ENCODE measurements at places on chromosomes 3 and 15.

DNA sequence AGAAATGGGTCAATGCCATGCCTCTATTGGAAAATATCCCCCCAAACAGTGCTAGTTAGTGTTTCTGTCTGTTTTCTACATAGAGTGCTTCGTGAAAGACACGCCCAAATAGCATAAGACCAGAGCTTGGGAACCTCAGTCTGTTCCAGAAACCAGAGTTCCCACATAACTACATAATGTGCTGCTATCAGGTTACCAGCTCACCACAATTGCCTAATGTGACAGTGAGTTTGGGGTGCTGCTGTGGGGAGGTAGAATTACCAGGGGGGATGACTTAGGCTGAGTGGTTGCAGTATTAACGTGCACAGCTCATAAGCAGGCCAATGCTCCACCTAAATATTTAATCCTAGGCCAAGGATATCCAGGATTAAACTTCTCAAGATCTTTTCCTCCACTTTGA, 39.2 kb downstream of the DUT start:
- DNase-seq, result no peak

DNA sequence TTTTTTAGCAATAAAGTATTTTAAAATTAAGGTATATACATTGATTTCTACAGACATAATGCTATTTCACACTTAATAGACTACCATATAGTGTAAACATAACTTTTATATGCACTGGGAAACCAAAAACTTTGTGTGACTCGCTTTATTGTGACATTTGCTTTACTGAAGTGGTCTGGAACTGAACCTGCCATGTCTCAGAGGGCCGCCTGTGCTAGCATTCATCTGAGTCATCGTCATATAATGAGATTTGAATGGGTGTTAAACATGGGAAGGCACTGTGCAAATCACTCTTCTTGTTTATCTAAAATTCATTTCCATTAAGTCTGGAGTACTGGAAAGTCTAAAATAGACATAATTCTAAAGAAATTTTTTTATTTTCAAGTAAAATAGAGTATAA, 12.9 kb downstream of the EIF2AK4 start:
- DNase-seq, result no peak

- no peak for DNase-seq
Observed at GRCh38 chr3:33612607-33613006, 105.4 kb downstream of the CLASP2 start.

- peak; percentile 31 for DNase-seq
Observed at GRCh38 chr3:58025837-58026569, 17.8 kb downstream of the FLNB start.

DNA sequence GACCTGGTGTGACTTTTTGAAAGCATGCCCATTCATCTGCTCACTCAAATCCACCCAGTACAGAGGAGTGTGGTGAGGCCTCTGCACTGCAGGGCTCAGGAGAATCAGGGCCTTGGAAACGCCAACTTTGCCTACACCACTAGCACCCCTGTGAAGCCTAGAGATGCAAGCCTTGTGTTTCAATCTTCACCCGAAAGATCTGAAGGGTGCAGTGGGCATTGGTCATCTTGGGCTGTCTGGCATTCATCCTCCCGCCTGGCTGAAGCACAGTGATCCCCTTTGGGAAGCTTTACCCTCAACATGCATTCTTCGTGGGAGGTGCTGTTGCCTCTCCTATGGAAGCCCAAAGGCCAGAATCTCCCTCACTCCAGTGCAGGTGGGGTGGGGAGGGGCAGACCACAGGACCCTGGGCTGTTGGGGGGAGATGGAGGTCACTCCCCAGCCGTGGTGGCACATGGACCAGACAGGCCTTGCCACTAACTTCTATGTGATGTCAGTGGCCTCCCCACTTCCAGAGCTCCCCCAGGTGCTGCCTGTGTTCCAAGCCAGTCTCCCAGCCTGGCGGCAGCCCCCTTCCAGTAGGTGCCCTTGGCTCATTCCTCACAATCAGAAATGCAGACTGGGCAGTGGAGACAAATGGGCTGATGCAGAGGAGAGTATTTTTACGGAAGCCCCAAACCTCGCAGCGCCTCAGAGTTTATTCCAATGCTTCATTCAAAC, 92.5 kb downstream of the ADAMTS17 start:
- DNase-seq, result no peak

DNA sequence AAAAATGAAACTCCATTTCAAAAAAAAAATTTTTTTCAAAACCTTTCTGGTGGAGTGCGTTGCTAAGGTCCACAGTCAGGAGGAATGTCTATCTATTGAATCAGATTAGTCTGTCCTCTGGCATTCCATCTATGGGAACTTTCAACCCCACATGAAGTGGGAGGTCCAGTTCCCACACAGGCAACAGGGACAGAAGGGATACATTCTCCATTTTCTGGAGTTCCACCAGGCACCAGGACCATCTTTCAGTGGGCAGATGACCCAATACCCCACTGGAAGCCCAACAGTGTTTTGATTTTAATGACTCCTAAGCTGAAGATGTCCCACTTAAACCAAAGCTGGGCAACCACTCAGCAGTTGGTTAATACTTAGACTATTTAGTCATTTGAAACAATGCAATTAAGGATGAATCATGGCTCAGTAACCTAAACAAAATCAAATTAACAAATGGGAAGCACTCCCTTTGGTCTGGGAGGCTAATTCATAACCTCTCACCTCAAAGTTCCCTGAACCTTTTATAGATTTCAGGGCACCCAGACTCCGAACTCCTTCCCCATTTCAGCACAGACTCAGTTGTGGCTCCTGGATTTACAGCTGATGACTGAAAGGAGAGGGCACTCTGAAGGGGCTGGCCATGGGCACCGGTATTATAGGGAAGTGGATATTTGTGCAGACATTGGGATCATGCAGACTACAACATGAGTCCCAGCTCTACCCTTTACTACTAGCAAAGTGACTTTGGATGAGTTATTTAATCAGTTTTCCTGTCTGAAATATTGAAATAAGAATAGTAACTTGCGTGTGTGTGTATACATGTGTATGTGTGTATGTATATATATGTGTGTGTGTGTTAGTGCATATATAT, 264.3 kb upstream of the LRTM1 start:
- no peak for DNase-seq

- DNase-seq, result no peak
Observed at GRCh38 chr3:147008886-147009285, 397.5 kb downstream of the ZIC4 start.

- DNase-seq, result no peak
Observed at GRCh38 chr15:75350601-75351361, 3.9 kb downstream of the NEIL1 start.

DNA sequence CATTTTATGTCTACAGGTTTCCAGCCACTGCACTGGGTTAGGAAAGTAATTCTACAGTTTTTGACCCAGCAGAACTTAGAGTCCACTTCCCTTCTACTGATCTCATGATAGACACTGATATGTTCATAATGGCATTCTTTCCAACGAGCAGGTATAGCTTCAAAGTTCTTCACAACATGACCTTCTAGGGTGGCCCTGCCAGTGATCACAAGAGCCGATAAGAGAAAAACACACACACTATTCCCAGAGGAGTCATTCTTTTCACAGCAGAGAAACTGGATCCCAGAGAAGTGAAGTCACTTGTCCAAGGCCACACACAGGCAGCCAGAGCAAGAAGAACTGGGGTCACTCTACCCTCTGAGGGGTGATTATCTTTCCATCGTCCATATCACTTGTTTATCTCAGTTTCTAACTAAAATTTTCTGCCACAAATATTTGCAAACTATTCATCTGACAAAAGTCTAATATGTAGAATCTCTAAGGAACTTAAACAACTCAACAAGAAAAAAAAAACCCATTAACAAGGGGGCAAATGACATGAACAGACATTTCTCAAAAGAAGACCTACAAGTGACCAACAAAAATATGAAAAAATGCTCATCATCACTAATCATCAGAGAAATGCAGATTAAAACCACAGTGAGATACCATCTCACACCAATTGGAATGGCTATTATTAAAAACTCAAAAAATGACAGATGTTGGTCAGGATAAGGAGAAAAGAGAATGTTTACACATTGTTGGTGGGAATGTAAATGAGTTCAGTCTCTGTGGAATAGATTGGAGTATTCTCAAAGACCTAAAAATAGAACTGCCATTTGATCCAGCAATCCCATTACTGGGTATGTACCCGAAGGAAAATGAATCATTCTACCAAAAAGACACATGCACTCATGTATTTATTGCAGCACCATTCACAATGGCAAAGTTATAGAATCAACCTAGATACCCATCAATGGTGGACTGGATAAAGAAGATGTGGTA, 31.5 kb downstream of the SPTSSB start:
- no peak for DNase-seq

- DNase-seq, result peak; percentile 19
Observed at GRCh38 chr15:58396181-58396580, 35.6 kb upstream of the LIPC start.

DNA sequence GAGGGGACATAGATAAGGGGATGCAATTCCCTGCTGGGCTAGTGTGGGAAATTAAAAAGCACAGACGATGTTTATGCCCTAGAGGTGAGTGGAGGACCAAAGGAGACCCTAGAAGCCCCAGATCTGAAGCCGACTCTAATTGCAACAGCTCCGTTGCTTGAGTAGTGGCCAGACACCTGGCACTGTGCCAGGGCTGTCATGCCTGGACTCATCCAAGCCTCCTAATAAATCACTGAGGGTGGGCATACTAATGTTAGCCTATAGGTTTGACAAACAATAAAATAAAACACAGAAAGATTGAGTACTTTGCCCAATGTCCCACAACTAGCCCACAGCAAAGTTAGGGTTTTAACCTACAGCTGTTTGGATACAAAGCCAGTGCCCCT, 25.4 kb upstream of the MRPS22 start:
- no peak for DNase-seq

GRCh38 chr3:184648636-184649035, 63.2 kb downstream of the MAGEF1 start:
- DNase-seq, result no peak

- no peak for DNase-seq
Observed at GRCh38 chr15:50256188-50257041, 9.1 kb downstream of the HDC start.

GRCh38 chr3:157523814-157524213, 20.6 kb upstream of the VEPH1 start:
- DNase-seq, result no peak

DNA sequence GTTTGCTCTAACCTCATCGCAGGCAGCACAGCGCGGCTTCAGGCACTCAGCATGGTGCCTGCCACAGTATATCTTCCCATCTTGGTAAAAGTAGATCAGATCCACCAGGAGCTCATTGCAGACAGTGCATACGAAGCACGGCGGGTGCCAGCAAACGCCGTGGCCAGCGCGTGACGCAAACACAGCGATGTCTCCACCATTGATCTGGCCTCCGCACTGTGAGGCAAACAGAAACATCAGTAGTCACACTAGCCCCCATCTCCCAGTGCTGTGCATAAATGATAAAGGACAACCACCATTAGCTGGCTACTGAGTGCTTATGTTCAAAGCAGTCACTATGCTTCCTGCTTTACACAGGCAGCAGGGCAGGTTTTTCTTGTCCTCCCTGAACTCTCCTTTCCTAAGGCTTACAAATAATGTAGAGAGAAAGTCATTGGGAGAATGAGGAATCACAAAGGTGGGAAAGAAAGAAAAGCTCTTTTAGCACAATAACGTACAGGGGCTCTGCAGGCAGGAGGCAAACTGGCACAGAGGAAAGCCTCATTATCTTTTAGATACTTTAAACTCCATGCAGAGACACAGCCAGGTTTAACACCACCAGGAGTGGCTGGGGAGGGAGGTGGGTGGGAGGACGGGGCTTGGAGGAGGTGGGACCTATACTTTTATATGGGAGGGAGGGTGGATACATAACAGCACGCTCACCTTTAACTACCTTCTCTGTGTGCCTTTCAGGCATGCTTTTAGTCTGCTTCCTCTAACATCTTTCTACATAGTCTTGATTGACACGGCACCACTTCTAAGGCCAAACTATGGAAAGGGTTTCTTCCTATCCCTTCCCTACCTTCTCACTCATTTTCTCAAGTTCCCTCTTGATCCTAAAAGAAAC, 67.9 kb downstream of the PRICKLE2 start:
- DNase-seq, result no peak

DNA sequence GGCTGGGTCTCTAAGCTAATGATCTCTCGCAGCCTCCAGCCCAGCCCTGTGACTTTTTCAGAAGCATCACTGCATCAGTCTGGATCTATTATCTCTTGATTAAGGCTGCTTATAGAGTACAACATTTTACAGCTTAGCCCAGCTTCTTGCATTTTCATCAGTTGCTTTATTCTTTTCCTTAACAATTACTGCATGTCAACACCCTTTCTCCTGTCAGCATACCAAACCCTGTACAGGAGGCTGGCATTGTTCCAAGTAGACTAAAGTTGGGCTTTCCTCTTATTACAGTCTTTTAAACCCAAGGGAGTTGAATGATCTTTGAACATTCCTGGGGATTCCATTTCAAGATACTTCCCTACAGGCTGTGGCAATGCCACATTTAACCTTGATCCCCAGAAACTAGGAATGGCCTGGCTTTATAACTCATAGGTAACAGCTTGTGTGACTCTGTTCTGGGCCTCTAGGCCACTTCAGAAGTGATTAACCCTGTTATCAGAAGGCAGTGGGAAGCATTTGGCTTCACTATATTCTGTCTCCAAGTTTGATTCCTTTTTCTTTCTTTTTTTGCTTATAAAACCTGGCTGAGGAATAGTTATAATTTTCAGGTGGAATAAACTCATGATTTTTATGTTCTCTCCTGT, 182.9 kb downstream of the KCNMB2 start:
- no peak for DNase-seq

DNA sequence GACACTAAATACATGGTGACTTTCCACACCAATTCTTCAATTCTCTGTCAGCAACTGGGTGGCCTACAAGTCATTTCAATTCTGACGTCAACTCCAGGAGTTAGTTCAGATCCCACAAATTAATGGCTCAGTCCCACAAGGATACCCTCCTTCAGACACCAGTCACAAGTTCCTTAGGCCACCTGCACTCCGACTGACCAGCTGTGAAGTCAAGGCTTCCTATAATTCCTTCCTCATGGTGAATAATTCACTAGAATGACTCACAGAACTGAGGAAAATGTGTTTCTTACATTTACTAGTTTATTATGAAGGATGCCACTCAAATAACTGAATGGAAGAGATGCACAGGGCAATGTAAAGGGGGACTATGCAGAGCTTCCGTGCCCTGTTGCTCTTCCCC, 6.3 kb upstream of the PIAS1 start:
- no peak for DNase-seq

GRCh38 chr15:71551566-71551965, 258.8 kb upstream of the NR2E3 start:
- DNase-seq, result no peak

- DNase-seq, result no peak
Observed at GRCh38 chr3:197490098-197491058, 65.4 kb downstream of the BDH1 start.

DNA sequence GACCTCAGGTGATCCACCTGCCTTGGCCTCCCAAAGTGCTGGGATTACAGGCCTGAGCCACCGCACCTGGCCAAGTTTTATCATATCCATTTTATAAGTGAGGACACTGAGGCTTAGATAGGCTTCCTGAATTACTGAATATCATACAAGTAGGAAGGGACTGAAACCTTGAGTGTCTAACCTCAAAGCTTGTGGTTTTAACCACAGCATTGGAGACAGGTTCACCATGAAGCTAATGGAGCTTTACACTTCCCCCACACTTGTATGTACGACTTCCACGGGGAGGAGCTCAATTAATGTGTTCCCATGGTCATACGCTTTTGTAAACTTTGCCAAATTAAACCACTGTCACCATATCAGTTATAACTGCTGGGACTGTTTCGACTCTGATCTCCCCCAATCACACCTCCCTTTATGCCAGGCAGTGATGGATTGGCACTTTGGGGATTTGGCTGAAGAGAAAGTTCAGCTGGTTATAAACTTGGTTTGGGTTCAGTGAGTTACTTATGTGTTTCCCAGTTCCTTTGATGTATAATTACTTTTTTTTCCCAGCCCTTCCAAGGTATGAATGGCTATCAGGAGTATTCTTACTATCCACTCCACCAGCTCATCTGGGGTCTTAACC, 38.4 kb upstream of the MEIS2 start:
- DNase-seq, result no peak
